ENCODE measurements at places on chromosomes 3 and 15.

DNA sequence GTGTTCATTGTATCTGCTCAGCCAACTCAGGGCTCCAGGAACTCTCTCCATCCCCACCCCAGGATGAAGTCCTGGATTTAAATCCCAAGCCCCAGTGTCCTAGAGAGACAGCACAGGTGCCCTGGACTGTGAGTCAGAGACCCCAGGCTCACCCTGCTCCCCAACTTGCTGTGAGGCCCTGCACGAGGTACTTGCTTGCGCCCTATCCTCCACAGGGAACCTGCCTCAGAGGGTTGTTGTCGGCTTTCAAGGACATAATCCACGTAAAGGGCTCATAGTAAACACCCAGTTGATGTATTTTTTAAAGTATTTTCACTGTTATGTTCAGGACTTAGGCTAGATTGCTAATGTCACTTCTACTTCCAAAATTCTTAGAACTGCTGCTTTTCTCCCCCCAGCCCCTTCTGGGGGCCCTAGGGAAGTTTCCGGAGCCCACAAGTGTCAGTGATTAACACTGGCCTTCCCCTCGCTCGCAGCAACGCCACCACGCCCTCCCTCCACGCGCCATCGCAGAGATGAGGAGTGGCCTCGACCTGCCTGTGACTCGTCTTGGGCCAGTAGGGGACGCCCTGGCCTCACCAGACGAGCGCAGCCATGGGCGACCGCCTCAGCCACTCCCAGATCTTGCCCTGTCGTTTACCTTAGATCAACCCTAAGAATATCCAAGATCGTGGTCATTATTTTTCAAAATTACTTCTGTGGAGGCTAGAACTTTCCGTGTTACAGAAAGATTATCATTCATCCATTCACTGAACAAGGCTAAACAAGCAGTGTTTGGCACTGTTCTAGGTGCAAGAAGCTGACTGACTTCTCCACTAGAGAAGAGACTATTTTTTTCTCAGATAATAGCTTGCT is 6.0 kb upstream of the SRP14 start:
- DNase-seq, result peak; percentile 87

- DNase-seq, result no peak
Observed at GRCh38 chr3:17307482-17307881, 422.7 kb downstream of the PLCL2 start.

- peak; percentile 80 for DNase-seq
Observed at GRCh38 chr3:33113772-33114621, at the start of gene CRTAP. TSS of gene CRTAP (plus strand) at chr3:33114014. CDS start at chr3:33114078, 64 bp downstream.

DNA sequence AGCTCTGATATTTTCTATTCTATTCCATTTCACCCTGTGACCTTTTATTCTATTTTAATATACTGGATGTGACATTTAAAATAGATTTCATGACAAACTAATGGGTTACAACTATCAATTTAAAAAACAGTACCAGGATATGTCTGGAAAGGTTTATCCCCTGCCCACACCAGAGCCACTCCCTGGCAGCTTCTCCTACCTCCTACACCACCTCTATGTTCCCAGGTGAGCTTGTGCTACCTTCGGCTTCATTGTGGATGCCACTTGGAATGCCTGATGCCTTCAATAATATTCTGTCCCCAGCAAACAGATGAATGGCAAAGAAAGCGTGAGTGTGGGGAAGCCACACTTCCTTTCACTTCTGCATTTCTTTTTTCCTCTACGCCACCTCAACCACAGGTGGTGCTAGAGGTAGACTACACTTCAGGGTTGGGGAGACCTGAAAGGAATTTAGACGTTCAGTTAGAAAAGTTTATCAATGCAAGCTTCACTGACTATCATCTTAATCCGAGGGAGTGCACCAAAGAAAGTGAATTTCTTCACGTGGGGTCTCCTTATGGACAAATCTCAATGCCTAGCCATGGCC is 213.0 kb downstream of the SSR3 start:
- DNase-seq, result no peak

DNA sequence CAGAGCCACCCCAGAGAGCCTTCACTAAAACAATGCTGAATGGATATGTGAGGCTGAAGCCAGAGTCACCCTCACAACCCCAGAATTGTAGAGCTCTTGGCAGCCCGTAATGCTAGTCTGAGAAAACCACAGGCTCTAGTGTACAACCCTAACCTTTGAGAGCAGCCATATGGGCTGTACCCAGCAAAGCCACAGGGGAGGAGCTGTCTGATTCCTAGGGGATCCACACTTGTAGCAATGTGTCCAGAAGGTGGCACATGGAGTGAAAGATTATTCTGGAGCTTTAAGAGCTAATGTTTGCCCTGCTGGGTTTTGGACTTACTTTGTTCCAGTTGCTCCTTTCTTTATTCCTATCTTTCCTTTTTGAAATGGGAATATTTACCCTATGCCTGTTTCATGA is 626.8 kb downstream of the GRM7 start:
- DNase-seq, result no peak

DNA sequence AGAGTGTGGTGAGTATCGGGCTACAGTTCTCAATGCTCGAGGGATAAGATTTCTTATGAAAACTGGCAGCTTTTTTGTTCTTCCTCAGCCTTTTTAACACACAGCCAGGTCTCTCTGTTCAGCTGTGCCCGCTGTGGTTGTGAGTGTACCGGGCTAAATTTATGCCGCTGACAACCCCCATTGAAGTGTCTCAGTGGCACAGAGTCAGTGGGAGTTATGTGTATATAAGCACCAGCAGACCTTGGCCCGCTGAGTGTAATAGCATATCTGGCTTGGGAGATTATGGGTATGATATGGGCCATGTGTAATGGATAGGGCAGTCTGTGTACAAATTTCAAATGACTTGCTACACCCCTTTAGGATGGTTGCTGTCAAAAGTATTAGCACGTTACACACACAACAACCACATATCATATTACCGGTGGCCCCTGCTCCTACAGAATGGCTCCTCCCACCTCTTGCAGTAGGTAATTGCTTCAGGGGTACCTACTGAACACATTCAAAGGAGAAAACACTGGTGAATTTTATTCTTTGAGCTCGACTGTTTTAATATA is 26.9 kb upstream of the NR2F2 start:
- DNase-seq, result no peak

DNA sequence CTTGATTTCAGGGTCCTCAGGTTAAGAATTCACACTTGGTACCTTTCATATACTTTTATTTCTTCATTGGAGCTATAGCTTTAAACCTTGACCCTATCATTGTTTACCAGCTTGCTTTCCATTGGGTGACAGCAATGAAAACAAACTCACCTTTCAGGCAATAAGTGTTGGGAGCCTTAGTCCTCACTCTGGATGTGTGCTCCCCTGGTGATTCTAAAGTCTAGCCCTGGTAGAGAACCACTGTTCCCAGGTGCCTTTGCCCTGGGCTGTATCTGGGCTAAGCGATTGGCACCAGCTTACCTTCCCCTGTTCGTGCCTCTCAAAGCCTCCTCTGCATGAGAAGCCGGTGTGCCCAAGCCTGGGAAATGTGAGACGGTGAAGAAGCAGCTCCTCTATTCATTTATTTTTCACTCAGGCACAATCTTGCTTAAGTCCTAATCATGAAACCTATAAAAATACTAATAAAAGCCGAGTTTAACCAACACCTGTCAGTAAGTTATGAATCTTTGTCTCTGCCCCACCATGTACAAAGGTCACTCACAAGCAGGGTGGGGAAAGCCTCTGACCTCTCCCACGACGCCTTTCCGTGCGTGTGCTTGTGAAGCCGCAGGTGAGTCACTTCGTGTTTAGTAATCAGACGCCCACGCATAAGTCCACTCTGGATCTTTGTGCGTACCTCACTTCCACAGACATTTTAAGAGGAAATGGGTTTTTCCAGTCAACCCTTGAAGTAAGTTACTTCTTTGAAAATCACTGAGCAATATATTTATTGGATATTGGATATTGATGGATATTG is 12.8 kb upstream of the ARRDC4 start:
- DNase-seq, result no peak

DNA sequence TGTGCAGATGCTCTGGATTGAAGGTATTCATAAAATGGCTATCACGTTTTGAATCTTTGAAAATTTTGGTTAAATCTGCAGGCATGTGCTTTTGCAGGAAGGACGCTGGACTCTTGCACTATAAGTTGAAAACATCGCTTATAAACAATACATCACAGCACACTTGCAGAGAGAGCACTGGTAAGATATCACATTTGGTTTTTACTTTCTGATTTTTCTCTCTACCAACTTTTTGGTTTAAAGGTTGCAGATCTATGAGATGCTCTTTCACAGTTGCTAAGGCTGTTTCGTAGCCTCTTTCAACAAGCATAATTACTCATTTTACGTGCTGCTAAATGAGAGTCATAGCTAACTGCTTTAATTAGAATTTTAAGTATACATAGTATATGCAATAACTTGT is 724.4 kb upstream of the ARRDC4 start:
- DNase-seq, result no peak

DNA sequence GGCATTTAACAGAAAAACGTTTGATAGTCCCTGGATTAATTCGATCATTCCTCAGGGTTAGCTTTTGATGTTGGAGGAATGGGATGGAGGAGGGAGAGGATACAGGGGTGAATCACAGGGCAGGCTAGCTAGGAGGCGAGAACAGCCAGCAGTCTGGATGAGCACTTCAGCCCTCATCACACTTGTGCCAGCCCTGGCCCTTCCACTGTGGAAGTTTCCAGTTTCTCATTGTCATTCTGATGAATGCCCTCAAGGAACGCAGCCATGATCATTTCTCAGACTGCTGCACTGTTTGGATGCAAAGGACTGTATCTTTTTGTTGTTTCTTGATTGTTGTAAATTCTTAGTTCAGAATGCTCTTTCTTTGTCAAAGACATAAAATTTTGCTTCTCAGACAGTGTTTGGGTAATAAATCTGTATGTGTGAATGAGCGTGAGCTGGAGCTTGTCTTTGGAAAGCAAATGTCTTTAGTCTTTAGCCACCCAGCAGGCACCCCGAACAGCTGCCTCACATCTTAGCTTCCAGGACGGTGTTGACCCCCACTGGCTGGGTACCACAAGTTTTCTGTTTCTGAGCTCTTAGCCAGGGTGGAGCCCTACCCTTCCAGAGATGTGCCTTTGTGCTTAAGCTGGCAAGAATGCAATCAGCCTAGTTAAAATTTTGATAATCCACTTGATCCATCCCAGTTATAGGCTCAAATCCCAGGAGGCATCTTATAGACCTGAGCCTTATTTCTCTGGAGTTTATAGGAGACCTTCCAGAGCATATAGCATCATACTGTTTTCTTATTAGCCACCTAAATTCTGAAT is 121.1 kb downstream of the PDCD6IP start:
- no peak for DNase-seq

GRCh38 chr15:63052077-63052841 is 9.7 kb downstream of the TPM1 start:
- no peak for DNase-seq

GRCh38 chr15:34591306-34591705 is 7.9 kb upstream of the GOLGA8B start:
- DNase-seq, result no peak

DNA sequence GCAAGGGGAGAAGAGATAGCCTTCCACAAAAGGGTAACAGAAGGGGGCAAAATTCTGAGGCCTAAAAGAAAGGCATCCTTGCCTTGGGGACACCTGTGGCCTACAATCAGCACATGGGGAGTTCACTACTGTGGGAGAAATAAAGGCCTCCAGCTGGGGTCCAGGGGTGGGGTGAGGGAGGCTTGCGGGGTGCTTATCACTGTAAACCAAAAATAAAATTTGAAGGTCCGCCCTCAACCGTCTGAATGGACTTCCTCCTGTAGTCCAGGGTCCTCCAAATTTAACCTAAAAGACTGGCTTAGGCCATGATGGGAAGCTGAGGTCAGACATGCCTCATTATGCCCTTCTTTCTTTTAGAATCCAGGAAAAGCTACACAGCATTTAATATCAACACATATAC is 2.1 kb upstream of the POLR2M start:
- DNase-seq, result no peak

GRCh38 chr15:96160269-96160668 is 170.2 kb upstream of the NR2F2 start:
- no peak for DNase-seq

DNA sequence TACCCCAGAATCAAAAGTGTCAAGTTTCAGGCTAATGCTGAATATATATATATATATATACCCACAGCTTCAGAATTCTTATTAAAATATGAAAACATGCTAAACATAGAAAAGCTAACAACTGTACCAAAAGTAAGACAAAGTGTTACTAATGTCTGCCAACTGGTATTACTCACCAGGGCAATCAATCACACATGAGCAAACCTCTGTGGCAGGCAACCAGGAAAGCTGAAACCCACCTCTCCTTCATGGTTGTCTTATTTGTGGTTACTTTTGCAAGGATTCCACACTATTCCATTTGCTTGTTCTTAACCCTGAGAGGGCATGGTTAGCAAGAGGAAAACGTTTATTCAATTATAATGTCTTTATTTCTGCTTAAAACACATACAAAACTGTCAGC is 512.3 kb upstream of the MDFIC2 start:
- no peak for DNase-seq

GRCh38 chr3:127171721-127172120 is 21.2 kb upstream of the PRR23E start:
- no peak for DNase-seq

- peak; percentile 76 for DNase-seq
Observed at GRCh38 chr15:40104865-40105516, 3.7 kb downstream of the BMF start.

DNA sequence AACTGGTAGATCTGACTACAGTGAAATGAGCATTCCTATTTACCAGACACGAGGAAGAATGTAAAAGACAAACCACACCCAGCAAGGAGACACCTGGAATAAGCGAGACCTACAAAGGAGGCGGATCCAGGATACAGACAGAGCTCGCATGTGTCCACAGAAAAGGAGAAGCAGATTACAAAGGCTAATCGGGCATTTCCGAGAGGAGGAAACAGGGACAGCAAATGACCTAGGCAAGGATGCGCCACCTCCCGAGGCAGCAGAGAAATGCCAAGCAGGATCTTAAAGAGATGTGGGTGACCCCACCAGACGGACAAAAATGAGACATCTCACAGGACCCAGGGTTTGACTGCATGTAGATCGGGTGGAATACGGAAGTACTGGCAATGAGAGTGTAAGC is 63.2 kb upstream of the IQSEC1 start:
- DNase-seq, result no peak

DNA sequence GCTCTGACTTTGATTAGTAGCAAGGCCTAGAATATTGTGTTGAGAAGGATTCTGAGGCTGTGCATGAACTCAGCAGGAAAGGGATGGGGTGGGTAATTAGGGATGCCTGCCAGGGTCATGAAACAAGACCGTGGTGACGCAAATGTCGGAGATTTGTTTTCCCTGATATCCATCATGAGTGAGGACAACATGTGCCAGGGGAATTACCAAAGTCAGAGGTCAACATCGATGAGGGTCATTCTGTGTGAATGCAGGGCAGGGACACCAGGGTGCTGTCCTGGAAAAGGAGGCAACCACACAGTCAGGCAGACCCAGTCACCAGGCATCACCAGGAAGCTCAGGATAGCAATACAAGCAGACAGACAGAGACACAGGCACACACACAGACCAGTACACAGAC is 52.2 kb downstream of the SLCO2A1 start:
- no peak for DNase-seq

DNA sequence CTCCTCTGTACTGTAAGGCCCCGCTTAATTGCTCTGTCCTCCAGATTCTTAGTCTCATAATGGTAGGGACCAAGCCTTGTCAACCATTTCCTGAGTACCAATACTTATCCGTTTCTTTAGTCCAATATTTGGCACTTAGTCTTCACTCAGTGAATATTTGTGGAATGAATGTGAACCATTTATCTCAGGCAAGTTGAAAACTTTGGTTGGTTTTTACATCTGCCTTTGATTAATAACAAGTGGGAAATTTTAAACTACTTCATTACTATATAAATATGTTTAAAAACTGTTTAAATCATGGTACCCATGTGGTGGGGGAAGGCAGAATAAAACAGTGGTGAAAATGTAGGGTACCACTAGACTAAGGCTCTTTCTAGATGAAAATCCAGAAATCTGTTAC is 15.2 kb downstream of the CA12 start:
- no peak for DNase-seq

Data from stimulated activated CD4-positive, alpha-beta T cell treated with anti-CD3 and anti-CD28 coated beads, Interleukin-15, amount 100 ng/mL, for 48 hours (primary cell).